GM23248 (cell line): ENCODE measurements at places on chromosomes 5 and 9.

GRCh38 chr5:1199649-1200494 lies 1.5 kb upstream of the SLC6A19 start:
- H3K36me3 ChIP-seq: no peaks in the 10 kb centered on the region
- no peaks in the 10 kb centered on the region for H3K4me1 ChIP-seq
- DNase-seq: no peak
- no peak overlapping the region for H3K27ac ChIP-seq
- H3K27me3 ChIP-seq: peaks cover 20% of the 10 kb centered on the region
- no peak overlapping the region for H3K4me3 ChIP-seq

DNA sequence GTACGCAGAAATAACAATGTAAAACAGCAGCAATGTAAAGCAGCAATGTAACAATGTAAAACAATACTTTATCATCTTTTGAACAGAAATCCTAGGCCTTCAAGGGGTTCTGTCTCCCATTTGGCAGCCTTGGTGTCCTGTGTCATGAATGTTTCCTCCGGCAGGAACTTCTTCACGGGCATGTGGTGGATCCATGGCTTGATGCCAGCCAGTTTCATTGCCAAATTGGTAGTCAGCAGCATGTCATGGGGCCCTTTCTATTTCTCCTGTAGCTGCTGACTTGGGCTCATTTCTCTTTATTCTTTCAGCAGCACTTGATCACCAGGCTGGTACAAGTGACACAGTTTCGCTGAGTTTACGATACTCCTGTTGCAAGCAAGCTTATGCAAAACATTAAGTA lies 275.3 kb downstream of the HTR1A start:
- no peaks in the 10 kb centered on the region for H3K36me3 ChIP-seq
- H3K27me3 ChIP-seq: no peaks in the 10 kb centered on the region
- no peak overlapping the region for H3K27ac ChIP-seq
- no peak overlapping the region for H3K4me3 ChIP-seq
- no peak for DNase-seq

DNA sequence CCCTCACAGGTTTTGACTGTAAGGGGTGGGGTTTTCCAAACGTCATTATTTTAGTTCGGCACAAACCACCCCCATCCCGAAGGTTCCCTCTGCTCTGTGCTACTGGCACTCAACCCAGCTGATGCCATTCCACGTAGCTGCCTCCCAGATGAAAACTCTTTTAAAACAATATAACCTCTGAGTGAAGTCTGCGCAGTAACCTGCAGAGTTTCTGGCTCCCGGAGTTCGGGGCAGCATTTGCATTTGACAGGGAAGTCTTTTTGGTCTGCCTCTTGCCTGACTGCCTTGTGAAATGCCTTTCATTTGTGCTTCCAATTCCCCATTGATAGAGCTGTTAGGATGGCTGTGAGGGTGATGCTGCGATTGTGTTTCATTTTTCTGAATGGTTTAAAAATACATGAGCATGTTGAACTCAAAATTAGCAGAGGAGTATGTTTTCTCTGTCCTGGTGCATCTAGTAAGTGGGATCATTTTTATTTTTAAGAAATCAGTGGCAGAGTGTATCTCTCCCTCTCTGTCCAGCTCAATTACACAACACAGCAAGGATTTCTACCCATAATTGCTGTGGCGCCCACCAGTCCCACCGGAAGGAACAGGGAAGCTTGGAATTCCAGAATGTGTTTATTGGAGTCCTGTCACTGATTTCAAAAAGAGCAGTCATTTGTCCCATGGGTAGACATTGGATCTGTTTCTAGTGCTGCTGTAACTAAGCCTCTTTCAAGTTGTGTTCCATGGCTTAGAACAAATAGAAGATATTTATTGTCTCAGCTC lies 24.8 kb downstream of the ADCY2 start:
- no peak overlapping the region for H3K4me3 ChIP-seq
- H3K4me1 ChIP-seq: no peaks in the 10 kb centered on the region
- DNase-seq: no peak
- H3K36me3 ChIP-seq: no peaks in the 10 kb centered on the region

GRCh38 chr9:36929350-36929675 lies 104.8 kb downstream of the PAX5 start:
- DNase-seq: no peak
- peaks cover 7% of the 10 kb centered on the region; the same call in 1 of the 2 replicates for H3K4me1 ChIP-seq
- no peak overlapping the region for H3K4me3 ChIP-seq
- H3K27ac ChIP-seq: no peak overlapping the region

DNA sequence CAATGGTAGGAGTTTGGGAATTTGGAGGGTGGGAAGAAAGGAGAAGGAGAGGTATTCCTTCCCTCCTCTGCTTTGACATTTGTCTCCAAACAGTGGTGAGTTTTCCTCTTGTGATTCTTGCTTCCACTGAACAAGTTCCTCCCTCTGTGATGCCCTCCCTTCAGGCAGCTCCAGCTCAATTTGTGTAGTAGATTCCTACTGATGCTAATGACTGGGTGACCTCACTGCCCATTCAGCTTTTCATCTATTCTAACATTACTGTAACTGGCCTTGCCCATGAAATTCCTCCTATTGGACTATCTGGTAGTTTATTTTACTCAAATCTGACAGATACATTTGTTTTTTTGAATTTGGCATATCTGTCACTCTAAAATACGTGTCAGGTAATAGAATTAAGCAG lies 121.4 kb downstream of the NFIB start:
- no peaks in the 10 kb centered on the region for H3K27me3 ChIP-seq
- H3K4me1 ChIP-seq: no peaks in the 10 kb centered on the region
- H3K36me3 ChIP-seq: no peaks in the 10 kb centered on the region
- no peak overlapping the region for H3K4me3 ChIP-seq
- no peak for DNase-seq
- no peak overlapping the region for H3K27ac ChIP-seq

- no peaks in the 10 kb centered on the region for H3K36me3 ChIP-seq
- DNase-seq: peak; percentile 87
- H3K27ac ChIP-seq: no peak overlapping the region
Observed at GRCh38 chr5:142699184-142699720, 13.4 kb upstream of the FGF1 start.

- H3K4me3 ChIP-seq: no peak overlapping the region
- H3K27me3 ChIP-seq: no peaks in the 10 kb centered on the region
- no peaks in the 10 kb centered on the region for H3K36me3 ChIP-seq
- no peak for DNase-seq
- H3K4me1 ChIP-seq: no peaks in the 10 kb centered on the region
Observed at GRCh38 chr5:34847056-34847455, 8.1 kb downstream of the TTC23L start.

DNA sequence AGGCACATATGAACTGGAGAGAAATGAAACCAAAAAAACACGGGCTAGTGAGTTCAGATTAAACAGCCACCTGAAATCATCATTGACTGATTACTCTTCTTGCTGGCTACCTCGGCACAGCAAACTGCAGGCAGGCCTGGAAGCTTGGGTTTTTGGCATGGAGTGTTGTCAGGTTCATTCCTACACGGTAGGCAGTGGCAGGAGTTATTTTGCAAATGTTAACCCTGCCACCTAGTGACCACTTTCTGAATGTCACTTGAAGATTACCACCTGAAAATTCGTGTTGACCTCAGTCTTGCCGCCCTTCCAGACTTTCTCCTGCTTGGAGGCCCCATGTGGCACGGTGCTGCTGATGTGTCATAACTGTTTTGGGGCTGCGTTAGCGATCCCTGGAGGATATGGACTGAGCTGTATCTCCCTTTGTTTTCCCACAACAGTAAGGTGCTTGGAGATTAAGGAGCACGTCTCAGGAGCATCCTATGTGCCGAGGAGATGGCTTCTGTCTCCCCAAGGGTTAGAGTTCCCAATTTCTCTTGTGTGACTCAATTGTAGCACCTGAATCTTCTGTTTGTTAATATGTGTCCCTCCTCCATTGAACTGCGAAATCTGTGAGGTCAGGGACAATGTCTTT lies 12.7 kb upstream of the CD180 start:
- no peak overlapping the region for H3K4me3 ChIP-seq
- no peaks in the 10 kb centered on the region for H3K27me3 ChIP-seq
- peaks cover 8% of the 10 kb centered on the region; the same call in 1 of the 2 replicates for H3K4me1 ChIP-seq
- peak; percentile 76 for DNase-seq

GRCh38 chr5:179294131-179294780 lies 51.0 kb downstream of the ADAMTS2 start:
- no peaks in the 10 kb centered on the region for H3K27me3 ChIP-seq
- DNase-seq: peak; percentile 59
- no peaks in the 10 kb centered on the region for H3K36me3 ChIP-seq

DNA sequence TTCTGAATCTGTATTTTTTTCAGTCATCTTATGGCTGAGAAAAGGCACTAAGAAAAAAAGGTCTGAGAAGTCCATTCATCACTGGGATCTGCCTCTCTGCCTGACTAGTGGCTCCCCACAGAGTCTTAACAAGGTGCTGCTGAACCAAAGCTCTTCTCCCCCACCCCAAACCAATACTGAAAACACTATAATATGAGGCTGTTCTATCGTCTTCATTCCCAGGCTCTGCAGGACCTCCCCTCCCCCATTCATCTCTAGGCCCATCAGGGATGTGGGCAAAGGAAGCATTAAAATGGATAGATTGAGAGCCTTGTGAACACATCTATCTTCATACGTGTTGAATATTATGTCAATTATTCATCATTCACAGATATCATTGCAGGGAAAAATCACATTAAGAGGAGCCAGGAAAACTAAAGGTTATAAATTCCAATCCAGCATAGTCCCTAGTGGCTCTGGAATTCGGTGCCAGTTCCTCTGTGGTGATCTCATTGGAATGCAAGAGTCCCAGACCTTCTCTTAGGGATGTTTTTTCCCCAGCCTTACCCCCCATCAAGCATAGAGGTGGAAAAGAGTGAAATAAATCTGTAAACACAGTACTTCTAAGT lies 44.3 kb upstream of the GPR151 start:
- no peaks in the 10 kb centered on the region for H3K36me3 ChIP-seq
- 0 out of 2 replicates have a peak, but pooled peaks cover 3% of the 10 kb centered on the region for H3K27me3 ChIP-seq
- no peak overlapping the region for H3K27ac ChIP-seq
- H3K4me3 ChIP-seq: no peak overlapping the region
- peak; percentile 53 for DNase-seq

GRCh38 chr5:32426440-32427151 lies 17.9 kb downstream of the ZFR start:
- DNase-seq: no peak
- no peak overlapping the region for H3K4me3 ChIP-seq
- no peak overlapping the region for H3K27ac ChIP-seq
- peaks cover 5% of the 10 kb centered on the region; the same call in 1 of the 2 replicates for H3K4me1 ChIP-seq

DNA sequence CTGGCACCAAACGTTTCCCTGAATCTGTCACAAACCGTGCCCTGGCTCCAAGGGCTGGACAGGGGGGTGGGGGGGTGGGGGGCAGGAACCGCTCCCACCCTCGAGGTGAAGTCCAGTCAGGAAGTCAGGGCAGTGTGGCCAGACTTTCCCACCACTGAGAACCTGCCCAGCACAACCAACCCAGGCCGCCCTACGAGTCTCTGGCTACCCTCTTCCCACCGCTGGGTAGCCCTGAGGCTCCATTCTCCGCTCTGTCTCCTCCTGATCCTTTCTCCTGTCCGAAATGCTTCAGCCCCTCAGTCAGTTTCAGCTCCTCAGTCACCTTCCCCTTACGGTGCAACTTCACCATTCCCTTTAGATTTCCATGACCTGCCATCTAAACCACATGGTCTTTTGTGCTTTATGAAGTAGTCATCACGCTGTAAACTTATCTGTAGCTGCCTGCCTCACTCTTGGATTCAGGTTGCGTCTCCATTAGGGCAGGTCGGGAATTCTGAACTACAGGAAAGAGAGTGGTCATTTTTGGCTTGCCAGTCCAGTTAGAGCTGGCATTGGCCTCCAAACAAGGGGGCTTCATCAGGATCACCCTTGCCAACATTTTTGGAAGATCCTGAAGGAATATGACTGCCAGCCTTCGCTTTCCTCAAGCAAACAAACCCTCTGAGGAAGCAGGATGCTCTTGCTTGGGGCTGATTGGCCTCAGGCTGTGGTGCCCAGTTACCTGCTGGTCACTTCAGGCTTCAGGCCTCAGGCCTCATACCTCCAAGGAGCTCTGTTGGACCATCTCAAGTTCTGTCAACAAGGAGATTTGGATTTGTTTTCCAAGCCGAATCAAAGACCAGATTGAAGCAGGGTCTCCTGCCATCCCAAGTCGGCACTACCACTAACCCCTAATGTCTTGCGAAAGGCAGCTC lies 794 bp upstream of the DCAF12 start:
- no peaks in the 10 kb centered on the region for H3K27me3 ChIP-seq
- peaks cover 24% of the 10 kb centered on the region; the same call in 1 of the 2 replicates for H3K36me3 ChIP-seq
- peak overlapping the region; percentile 82 for H3K27ac ChIP-seq
- peak overlapping the region; percentile 96 for H3K4me3 ChIP-seq
- DNase-seq: no peak
- peaks cover 21% of the 10 kb centered on the region for H3K4me1 ChIP-seq

DNA sequence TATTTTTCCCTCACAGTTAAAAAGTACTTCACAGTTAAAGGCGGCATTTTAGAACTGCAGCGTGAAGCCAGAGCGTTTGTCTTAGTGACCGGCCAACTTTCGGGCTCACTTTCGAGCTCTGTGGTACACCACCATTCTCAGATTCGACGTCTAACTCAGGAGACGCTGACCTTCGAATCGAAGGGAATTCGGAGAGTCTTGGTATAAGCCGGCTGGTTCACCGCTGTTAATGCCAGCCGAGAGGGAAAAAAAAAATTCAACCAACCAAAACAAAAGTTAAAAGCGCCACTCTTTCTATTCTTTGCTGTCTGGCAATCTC lies 544 bp upstream of the SNX24 start:
- H3K27me3 ChIP-seq: no peaks in the 10 kb centered on the region
- no peaks in the 10 kb centered on the region for H3K36me3 ChIP-seq
- no peak for DNase-seq
- H3K4me3 ChIP-seq: peak overlapping the region; percentile 76
- peaks cover 34% of the 10 kb centered on the region for H3K4me1 ChIP-seq
- H3K27ac ChIP-seq: peak overlapping the region; percentile 87

- DNase-seq: peak; percentile 28
- no peak overlapping the region for H3K27ac ChIP-seq
- H3K4me1 ChIP-seq: no peaks in the 10 kb centered on the region
- no peaks in the 10 kb centered on the region for H3K36me3 ChIP-seq
- H3K27me3 ChIP-seq: no peaks in the 10 kb centered on the region
- H3K4me3 ChIP-seq: no peak overlapping the region
Observed at GRCh38 chr9:123863164-123863855, 66.6 kb downstream of the DENND1A start.

- H3K27me3 ChIP-seq: no peaks in the 10 kb centered on the region
- H3K4me3 ChIP-seq: no peak overlapping the region
Observed at GRCh38 chr9:109408759-109409462, 88.1 kb upstream of the EPB41L4B start.

- H3K36me3 ChIP-seq: no peaks in the 10 kb centered on the region
- DNase-seq: peak; percentile 19
- no peak overlapping the region for H3K27ac ChIP-seq
- H3K4me3 ChIP-seq: no peak overlapping the region
- H3K27me3 ChIP-seq: no peaks in the 10 kb centered on the region
- H3K4me1 ChIP-seq: no peaks in the 10 kb centered on the region
Observed at GRCh38 chr5:147685993-147686392, 96.5 kb downstream of the JAKMIP2 start.
